ENCODE measurements at places on chromosomes 5 and 9. TPM values are rescaled to one million over a fixed set of nuclear protein-coding genes. Genes with fewer than 3 reads are reported as not detected.

GRCh38 chr9:71758277-71758676 lies 10.0 kb downstream of the CEMIP2 start:
- DNase-seq = no peak

- DNase-seq = no peak
Measured at GRCh38 chr5:43676083-43676840, 73.3 kb downstream of the NNT start.

MCTP1 gene
- total RNA-seq = 43.8 TPM

PRDM9 gene
- total RNA-seq = not detected

TOR1A gene
- total RNA-seq = 29.5 TPM

ORM2 gene
- total RNA-seq = 2.2 TPM

Measured in upper lobe of left lung (tissue), 6 donors.